ENCODE measurements at places on chromosomes 13 and 19.

DNA sequence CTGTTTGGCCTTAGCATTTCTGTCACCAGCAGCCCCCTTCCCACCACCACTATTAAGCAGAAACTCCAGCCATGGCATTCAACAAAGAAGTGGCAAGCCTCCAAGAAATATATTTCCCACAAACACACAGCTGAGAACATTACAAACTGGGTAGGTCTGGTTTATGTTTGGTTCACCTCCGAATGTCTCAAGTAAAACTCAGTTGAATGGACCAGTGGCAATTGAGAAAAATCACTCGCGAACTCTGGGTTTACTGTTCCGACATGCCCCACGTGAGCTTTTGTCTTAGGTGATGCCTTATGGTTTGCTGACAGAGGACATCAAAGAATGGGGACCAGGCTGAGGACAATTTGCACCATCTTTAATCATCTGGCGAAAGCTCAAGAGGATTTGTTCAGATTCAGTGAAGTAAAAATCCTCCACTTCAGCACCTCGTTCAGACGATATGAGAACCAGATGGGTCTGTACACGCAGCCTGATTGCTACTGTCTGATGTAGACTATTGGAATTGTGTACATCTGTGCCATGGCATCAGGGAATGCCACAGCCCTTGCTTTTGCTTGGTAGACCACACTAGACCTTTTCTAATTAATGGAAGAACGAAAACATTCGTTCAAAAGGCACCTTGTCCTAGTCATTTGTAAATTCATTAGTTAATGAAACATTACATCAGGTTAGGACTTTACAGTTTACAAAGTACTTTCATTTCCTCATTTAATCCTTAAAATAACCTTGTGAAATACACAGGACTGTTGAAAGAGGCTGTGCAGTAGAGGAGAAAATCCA lies 59.4 kb downstream of the SLC10A2 start:
- no peak for DNase-seq

GRCh38 chr13:65336087-65336749 lies 1893.9 kb downstream of the PCDH9 start:
- DNase-seq, result no peak

DNA sequence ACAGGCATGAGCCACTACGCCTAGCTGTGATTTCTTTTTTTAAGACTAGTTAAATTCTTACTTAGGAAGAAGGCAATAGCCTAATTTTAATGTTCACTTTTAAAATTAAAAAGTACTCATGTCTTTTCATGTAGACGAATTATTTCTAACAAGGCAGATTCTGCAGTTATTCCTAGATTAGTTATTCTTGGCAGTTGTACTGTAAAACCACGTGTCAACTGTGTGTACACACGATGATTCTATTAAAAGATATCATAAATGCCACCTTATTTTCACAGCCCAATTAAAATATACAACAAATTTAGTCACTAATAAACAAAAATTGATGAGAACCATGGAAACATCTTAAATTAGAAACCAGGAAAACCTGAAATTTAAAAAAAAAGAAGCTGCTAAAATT lies 10.6 kb upstream of the FOXO1 start:
- DNase-seq, result no peak

- DNase-seq, result no peak
Observed at GRCh38 chr19:29547981-29548380, 22.2 kb downstream of the VSTM2B start.

- DNase-seq, result peak; percentile 65
Observed at GRCh38 chr19:35000647-35001501, 751 bp downstream of the GRAMD1A start.

GRCh38 chr13:112999414-113000177 lies 30.6 kb downstream of the MCF2L start:
- DNase-seq, result no peak

DNA sequence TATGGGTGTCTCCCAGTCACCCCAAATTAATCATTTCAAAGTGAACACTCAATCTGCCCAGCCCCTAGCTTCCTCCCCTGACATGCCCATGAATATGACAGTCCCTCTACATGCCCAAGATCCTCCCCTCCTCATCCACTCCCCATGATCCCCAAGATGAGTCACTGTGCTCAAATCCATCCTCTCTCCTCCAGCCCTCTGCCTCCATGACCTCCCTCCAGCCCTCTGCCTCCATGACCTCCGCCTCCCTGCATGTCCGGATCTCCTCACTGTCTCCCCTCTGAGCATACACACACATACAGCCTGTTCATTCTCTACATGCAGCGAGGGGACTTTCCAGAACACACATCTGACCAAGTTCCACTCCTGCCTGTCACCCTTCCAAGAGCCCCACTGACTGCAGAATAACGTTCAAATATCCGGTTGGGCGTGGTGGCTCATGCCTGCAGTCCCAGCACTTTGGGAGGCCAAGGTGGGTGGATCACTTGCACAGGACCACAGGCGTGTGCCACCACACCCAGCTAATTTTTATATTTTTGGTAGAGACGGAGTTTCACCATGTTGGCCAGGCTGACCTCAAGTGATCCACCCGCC lies 18.4 kb upstream of the FEM1A start:
- no peak for DNase-seq

DNA sequence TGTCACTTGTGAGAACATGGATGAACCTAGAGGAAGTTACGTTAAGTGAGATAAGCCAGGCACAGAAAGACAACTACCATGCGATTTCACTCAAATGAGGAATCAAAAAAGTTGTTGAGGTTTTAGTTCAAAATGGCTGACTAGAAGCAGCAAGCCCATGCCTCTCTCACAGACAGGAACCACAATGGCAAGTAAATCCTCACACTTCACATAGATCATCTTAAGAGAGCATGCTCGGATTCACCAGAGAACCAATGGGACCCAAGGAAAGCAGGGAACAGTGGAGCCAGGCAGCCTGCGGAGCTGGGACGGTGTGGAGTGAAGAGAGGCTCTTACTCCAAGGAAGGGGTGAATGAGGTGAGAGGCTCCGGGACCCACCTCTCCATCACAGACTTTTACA lies 581.0 kb downstream of the UQCRFS1 start:
- no peak for DNase-seq

DNA sequence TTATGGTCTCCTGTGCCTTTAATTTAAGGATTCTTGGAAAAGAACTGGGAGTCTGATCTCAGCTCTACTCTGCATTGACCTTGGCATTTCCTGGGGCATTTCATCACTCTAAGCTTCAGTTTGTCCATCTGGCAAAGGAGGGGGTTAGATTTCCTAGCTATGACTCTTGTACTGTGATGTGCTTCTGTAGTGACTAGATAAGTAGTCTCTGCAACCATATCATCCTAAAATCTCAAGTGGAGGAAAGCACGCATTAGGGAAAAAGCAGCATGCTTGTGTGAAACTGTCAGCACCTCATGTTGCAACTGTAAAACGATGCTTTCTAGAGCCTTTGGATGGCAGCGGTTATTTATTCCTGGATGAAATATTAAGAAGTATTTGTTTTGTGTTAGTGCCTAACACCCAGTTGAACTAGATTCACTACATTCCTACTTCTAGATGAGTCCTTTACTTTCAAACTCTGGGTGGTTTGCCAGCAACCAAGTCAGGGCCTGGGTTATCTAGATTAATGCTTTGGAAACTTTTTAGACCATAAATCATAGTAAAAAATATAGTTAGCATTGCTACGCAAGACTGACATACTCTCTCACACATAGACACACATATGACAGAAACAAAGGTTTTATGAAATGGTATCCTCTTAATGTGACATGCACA lies 6.8 kb downstream of the WDFY2 start:
- DNase-seq, result no peak

GRCh38 chr13:39047560-39047959 lies 9.3 kb downstream of the NHLRC3 start:
- no peak for DNase-seq

DNA sequence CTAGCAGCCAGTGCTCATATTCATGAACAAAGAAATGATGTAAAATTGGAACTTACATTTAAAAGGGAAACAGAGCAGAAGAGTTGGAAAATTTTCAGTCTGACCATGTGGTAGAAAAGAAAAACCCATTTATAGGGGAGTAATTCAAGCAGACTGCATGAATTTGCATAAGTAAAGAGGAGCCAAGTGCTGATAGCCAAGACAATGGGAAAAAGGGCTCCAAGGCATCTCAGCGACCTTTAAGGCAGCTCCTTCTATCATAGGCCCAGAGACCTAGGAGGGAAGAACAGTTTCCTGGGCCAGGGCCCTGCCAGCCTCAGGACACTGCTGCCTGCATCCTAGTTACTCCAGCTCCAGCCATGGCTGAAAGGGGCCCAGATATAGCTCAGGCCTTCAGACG lies 7.5 kb downstream of the DNAJC3 start:
- DNase-seq, result no peak

- no peak for DNase-seq
Observed at GRCh38 chr19:5536337-5536894, 31.3 kb downstream of the TINCR start.
